GM12892 (cell line): ENCODE measurements at places on chromosomes 1 and 21.
A peak's percentile ranks its signal among the peaks of the same experiment; 100 is the strongest.

GRCh38 chr1:26705788-26706311 lies 10.0 kb downstream of the ARID1A start:
- no peak for DNase-seq

DNA sequence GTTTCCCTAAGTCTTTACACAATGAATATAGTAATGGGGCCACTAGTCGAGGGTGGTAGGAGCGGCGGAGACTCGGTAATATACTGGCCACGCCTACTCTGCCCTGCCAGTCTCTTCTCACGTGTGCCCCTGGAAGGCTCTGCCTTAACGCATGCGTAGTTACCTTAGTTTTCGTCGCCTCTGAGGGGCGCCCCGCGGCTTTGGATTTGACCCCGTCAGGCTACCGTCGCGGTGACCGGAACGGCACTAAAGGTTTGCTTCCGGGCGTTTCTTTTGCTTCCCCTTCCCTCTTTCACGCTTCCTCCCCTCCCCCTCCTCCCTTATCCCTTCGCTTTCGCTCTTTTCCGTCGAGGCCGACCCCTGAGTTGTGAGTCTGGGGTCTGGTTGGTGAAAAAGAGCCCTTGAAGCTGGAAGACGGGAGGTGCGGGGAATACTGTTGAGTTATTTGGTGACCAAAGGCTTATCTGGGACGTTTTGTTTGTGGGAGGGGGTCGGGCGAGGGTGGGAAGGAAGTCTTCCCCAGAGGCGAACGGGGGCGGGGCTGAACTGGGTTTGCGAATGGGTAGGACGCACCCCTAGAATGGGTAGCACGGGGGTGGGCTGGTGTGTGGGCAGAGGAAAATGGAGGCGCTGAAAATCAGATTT lies at the start of gene SETDB1:
Gene SETDB1, plus strand, starts transcription at position 267 of the 645 bp plus-strand sequence. CDS start 1,352 bp downstream, outside the sequence.
- DNase-seq: peak; percentile 61

DNA sequence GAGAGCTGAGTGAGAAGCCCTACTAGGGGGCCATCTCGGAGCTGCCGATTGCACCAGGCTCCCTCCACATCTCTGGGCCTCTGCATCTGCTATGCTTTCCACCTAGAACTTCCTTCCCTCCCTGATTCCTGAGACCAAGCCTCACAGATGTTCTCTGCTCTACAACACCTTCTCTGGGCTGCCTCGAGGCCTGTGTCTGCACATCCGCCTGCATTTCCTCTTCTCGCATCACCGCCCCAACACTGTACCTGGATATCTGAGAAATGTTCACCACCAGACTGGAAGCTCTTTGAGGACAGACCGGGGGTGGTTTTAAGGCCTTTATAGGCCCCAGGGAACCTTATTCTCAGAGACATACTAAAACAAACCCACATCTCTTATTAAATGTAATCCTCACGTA lies 20.7 kb downstream of the CTNNBIP1 start:
- no peak for DNase-seq

DNA sequence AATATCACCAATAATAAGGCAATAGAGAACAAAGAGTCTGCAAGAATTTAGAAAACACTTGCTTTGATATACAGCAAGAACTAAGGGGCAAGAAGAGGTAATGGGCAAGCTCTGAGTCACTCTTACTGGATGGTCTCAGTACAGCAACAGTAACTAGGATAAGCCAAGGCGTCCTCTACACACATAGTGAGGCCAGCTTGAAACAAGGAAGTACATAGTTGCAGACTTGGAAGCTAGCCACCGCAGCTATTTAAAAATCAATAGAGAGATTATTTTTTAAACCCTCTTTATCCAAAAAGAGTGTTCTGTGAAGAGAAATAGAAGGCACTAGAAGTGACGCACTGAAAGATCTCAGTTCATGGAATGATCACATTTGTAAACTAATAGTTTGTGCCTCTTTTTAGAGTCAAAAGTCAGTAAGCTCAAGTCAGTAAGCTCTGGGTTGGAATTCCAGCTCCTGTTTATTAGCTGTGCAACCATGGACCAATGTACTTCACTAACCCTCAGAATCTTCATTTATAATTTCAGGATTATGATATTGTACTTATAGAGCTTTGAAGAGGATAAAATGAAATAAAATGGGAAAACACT lies 118.6 kb downstream of the AKT3 start:
- DNase-seq: no peak

DNA sequence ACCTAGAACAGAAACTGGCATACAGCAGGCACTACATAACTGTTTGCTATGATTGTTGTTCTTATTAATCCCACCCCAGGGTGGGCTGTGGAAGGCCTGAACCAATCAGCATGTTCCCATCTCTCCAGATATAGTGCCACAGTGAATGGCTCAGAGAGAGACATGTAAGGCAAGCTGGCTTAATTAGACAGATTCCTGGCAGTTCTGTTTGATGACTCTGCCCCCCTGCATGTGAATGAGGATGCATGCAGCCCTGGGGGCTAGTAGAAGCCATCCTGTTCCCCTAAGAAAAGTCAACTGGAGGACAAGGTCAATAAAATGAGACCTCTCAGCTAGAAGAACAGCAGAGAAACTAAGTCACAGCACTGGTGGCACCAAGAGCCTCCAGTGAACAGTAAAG lies 130.3 kb downstream of the GLIS1 start:
- no peak for DNase-seq

DNA sequence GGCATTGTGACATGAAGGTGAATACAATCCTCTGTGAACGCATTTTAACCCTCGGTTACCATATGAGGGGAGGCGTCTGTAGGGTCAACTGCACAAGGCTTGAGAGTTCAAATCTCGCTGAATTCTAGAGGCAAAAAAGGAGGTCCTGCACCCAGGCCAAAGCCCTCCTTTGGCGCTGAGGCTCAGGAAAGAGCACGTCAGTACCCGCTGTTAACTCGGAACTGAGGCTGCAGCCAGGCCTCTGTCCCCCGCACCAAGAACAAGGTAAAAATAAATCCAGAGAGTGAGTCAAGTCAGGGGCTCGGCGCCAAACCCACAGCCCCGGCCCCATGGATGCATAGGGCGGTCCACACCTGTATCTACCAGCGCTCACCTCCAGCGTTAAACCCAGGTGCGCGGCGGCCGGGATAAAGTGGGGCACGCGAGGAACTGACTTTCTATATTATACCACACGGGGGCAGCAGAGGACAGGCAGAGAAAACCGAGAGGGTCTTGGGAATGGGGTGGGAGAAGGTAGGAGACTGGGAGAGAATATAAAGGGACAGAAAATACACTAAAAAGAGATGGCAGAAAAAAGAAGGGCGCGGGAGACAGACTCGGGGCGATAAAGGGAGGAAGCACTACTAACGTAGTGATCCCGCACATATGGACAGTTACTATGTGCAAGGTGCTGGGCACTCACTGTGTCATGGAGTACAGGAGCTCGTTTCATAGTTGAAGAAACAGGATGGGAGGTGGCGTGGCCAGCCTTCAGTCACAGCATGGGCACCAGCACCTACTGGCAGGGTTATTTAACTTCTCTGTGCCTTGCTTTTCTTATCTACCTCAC lies 54.9 kb downstream of the DMRTA2 start:
- peak; percentile 36 for DNase-seq

- no peak for DNase-seq
Measured at GRCh38 chr1:167371030-167371429, 147.3 kb downstream of the CD247 start.

DNA sequence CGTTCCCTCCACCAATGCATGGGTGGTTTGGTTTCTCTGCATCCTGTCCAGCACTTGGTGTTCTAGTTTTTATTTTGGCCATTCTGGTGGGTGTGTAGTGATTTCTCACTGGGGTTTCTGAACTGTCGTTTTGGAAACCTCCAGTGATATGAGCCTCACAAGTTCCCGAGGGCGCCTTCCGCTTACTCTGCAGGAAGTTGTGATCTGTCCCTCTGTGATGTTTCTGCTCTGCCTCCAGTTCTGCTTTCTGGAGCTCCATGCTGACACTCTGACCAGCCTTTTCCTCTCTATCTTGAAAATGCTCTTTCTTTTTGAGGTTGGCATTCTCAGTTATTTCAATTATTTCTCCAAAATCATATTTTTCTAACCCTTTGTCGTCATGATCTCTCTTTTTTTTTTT lies 111.6 kb downstream of the PLD5 start:
- DNase-seq: no peak

GRCh38 chr1:243508303-243508713 lies 252.5 kb downstream of the SDCCAG8 start:
- no peak for DNase-seq

GRCh38 chr1:106178791-106179190 lies 877.7 kb upstream of the PRMT6 start:
- no peak for DNase-seq

DNA sequence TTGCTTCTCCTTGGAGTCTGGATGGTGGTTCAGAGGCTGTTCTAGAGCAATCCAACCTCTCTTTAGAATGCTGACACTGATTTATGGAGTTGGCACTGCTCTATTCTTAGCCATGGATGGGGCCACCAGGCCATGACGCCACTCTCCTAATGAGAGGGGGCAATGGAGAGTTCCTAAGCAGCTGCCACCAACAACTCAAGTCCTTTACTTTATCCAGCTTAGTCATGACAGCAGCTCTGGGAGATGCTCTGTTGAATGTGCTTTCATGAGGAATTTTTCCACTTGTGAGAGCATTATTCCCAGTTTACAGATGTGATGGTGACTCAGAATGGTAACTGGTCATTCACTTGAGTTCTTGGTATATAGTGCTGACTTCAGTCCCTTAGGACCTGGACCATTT lies 366.3 kb downstream of the HHAT start:
- DNase-seq: no peak

GRCh38 chr1:234745844-234746797 lies 136.1 kb upstream of the IRF2BP2 start:
- no peak for DNase-seq

GRCh38 chr1:228064296-228064695 lies 18.2 kb upstream of the ARF1 start:
- no peak for DNase-seq

- DNase-seq: peak; percentile 14
Measured at GRCh38 chr1:52296345-52296744, 69.7 kb downstream of the CC2D1B start.

DNA sequence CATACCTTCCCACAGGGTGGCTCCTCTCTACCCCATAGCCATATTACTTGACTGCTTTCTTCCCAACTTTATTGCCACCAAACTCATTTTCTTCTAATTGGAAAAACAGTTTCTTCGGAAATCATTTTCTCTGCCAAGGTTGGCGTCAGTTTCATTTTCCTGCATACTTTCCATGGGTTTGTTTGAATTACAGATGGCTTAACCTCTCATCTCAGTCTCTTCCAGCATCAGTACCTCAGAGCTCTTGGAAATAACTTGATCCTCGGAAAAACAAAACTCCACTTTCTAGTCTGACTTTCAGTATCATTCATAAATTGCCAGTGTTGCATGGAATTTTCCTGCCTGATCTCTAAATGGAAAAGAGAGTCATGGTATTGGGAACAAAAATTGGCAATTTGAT lies 20.3 kb upstream of the PRDM2 start:
- no peak for DNase-seq

GRCh38 chr1:22064751-22065402 lies 12.4 kb downstream of the CDC42 start:
- no peak for DNase-seq

DNA sequence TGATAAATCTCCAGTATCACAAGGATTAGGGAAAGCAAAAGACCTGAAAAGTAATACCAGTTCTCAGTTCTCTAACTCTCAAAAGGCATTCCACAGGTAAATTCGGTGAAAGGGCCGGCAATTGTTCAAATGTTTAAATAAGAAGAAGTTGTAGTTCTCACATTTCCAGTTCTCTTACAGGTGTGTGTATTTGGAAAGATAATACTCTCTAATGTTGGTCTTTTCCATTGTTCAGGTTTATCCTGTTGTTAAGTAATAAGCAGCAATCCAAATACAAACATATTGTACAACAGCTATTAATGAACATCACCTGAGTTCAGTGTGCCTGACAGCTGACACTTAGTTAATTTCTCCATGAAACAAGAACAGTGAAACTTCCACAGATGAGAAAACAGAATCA lies 13.2 kb upstream of the PRKAB2 start:
- DNase-seq: no peak

- no peak for DNase-seq
Measured at GRCh38 chr21:27675306-27675705, 708.4 kb upstream of the ADAMTS5 start.

DNA sequence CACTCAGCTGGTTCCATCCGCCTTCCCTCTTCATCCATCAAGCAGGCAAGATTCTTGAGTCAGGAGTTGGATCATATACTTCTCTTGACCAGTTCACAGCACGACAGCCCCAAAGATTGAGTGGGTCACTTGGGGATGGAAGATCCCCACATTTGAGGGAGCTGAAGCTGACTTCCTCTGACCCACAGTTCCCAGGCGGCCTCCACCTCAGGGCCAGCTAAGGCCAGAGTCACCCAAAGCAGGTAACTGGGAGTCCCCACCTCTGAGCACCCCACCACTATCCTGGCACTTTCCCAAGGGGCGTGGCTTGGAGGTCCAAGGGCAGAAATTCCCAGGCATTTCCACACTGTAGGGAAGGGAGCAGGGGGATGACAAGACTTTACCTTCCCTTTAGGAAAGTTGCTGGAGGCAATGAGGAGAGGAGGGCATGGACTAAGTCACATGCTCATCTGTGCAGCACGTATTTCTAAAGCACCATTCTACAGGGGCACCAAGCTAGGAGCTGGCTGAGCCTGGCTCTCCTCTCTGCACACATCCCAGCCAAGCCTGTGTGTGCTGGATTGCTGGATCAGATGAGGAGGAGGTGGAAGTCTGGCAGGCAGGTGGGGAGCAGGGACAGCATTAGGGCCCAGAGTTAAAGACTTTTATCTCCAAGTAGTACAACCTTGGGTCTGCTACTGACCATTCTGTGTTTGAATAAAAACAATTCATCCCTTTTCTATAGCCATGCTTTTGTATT lies 1.3 kb upstream of the RD3 start:
- no peak for DNase-seq

- DNase-seq: no peak
Measured at GRCh38 chr1:84940481-84940880, 47.5 kb upstream of the LPAR3 start.

GRCh38 chr1:109425391-109426280 lies 612 bp downstream of the PSMA5 start:
- peak; percentile 23 for DNase-seq

DNA sequence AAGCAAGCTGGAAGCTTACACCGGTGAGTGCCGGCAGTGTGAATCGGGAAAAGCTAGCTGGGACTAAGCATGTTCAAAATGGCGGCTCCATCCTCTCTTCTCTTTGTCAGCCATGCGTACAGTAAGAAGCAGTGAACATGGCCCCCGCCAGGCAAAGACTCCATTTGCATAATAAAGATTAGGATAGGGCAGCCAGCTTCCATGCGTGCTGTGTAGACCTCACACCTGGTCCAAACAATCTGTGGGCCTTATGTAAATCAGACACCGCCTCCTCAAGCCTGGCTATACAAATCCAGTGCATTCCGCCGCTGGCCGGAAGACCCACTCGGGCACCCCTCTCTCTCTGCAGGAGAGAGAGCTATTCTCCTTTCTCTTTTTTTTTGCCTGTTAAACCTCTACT lies 150.3 kb downstream of the TIAM1 start:
- DNase-seq: no peak

DNA sequence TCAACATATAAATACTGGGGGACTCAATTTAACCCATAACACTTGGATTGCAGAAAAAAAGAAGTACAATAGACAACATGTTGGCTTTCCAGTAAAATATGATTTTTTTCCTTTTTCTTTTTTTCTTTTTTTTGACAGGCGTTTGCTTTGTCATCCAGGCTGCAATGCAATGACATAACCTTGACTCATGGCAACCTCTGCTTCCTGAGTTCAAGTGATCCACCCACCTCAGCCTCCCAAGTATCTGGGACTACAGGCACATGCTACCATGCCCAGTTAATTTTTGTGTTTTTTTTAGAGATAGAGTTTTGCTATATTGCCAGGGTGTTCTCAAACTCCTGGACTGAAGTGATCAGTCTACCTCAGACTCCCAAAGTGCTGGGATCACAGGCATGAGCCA lies 1512.0 kb upstream of the PRMT6 start:
- DNase-seq: no peak
